SJSA1 (cell line): ENCODE measurements at places on chromosomes 3 and 15. TPM values are rescaled to one million over a fixed set of nuclear protein-coding genes. Genes with fewer than 3 reads are reported as not detected.

DNA sequence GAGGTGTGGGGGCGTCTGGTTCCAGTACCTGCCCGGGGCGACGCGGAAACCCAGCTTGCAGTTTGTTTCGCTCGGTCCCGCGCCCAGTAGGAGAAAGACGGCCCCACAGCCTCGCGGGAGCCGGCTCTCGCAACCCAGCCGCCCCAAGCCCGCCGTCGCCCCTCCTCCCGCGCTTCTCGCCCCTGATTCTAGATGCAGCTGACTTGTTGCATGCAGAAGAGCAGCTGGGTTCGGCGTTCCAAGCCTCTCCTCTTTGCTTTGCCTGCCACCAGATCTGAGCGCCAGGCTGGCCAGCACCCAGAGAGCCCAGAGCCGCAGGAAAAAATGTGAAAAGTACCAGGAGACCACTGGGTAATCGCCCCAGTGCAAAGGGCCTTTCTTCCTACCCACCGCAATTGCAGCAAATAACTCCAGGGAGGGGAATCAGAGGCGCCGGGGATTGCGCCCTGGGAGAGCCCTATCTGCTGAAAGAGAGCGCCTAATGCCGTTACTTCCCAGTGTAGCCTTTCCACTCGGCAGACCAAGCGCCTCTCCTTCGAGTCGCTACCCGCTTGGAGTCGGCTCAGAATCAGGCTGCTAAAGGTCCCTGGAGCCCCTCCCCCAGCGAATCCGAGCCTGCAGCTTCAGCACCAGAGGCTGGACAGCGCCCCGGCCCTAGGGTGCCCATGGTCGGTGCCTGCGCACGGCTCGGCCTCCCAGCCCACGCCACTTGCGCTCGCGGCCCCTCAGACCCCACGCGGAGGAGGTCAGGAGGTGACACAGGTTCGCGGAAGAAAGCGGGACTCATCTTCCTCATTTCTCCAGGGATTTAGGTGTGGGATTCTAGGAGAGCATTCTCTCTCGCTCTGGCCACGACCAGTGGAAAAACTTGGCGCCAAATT is 15.7 kb upstream of the AEN start:
- DNase-seq, result no peak

DNA sequence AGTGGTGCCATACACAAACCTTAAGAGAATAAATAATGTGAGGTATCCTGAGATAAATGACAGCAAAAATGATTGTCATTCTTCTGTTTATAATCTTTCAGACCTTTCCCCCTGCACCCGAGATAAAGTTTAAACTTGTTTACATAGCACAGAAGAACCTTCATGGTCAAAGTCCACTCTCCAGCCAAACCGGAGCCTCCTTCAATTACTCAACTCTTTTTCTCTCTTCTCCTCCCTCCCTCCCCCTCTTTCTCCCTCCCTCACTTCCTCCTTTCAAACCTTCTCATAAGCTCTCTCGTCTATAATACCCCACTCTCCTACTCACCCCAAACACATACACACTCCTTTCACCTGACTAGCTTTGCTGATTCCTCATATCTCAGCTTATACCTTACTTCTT is 198.9 kb downstream of the EFHB start:
- DNase-seq, result no peak

- DNase-seq, result no peak
These were observed 342.9 kb upstream of the PROK2 start for GRCh38 chr3:72127844-72128243.

- peak; percentile 64 for DNase-seq
These were observed 145.0 kb downstream of the ARNT2 start for GRCh38 chr15:80549191-80549590.

DNA sequence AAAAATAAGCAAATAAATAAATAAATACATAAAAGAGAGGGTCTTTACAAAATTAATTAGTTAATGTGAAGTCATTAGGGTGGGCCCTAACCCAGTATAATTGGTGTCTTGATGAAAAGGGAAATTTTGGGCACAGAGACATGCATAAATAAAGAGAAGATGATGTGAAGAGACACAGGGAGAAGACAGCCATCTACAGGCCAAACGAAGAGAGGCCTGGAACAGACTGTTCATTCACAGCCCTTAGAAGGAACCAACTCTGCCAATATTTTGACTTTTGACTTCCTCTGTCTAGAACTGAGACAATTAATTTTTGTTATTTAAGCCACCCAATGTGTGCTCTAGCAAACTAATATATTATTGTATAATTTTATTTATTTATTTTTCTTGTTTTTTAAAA is 29.6 kb upstream of the SELENOK start:
- no peak for DNase-seq

The CX3CR1 gene
- not detected in 2 replicates for total RNA-seq

The B3GNT5 gene
- 0.66 and 2.2 TPM in 2 replicates for total RNA-seq

The COL6A6 gene
- not detected in 2 replicates for total RNA-seq
